Stimulated activated CD8-positive, alpha-beta memory T cell treated with anti-CD3 and anti-CD28 coated beads, Interleukin-7, amount 100 ng/mL, for 48 hours (primary cell): ENCODE measurements at places on chromosomes 2 and 18.
A peak's percentile ranks its signal among the peaks of the same experiment; 100 is the strongest.

DNA sequence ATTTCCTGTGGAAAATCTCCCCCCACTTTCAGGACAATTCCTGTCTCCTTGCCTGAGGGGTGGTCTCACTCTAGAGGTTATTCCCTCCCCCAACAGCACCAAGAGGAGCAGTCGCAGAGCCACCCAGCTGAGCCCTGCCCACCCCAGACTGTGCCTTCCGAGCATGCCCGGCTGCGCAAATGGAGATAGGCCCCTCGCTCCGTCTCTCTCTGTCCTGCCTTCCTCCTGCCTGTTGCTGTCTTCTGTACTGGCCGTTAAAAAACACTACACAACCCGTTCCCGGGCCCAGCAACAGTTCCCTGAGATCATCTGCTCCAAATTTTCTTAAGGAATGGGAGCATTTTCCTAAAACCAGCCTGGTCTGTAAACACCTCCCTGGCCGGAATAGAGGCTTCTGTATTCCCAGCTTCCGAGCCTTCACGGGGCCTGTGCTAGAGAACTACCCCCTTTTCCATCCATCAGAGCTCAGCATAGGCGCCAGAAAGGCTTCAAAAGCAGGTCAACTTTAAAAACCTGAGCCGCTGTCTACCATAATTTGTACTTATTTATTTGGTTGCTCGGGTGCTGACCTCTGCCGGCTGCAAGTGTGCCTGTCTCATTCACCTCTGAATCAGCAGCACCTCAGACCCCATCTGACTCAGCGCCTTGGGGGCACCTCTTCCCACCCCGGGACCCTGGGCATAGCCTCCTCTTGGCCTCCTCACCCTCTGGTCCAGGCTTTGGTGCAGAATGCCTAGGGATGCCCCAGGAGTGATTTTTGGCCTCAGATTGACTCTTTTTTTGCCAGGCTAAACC, 159.4 kb downstream of the PXDN start:
- DNase-seq = no peak

DNA sequence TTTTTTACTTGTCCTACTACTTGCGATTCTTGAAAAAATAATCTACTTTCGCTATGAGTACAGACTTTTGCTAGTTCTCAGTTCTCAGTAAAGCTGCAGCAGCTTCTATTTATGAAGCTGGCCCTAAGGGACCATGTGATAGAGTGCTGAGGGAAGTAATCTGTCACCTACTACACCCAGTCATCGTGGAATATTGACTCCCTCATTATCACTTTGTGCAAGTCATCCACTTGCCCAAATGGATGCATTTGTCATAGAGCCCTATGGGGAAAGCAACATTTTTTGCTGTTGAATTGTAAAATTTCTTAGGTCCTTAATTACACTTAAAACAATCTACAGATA, 1919.8 kb downstream of the SUCLG1 start:
- DNase-seq = no peak

- DNase-seq = no peak
Measured at GRCh38 chr18:74766251-74766650, 168.6 kb downstream of the ZNF407 start.

- DNase-seq = no peak
Measured at GRCh38 chr18:50320719-50321118, 33.2 kb upstream of the CXXC1 start.

GRCh38 chr2:75428646-75429443, 131.9 kb downstream of the EVA1A start:
- no peak for DNase-seq

- DNase-seq = no peak
Measured at GRCh38 chr2:158481116-158481515, 24.4 kb downstream of the PKP4 start.

GRCh38 chr2:135974036-135974435, 11.4 kb downstream of the DARS1 start:
- no peak for DNase-seq

DNA sequence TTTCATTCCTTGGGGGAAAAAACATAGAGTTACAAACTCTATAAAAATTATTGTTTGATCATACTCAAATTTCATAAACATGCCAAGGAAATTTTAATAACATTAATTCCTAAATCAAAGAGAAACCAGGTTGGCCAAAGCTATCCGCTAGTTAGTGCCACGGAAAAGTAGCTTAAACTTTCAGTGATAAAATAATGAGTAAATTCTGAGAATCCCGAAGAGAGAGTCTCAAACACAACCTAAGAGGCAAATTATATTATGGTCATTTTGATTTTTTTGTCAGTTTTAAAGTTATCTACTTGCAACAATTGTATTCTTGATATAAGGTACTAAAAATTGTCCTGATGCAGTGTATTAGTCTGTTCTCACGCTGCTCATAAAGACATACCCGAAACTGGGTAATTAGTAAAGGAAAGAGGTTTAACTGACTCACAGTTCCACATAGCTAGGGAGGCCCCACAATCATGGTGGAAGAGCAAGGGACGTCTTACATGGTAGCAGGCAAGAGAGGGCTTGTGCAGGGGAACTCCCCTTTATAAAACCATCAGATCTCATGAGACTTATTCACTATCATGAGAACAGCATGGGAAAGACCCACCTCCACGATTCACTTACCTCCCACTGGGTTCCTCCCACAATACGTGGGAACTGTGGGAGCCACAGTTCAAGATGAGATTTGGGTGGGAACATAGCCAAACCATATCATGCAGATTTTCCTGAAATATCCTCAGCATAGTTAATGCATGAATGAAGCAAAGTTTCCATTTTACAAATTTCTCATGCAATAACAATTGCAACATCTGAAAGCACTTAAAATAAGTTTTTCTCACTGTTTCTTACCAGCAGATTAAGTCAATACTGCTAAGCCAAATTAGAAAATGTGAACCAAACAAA, 205.9 kb upstream of the STK17B start:
- DNase-seq = peak; percentile 26

DNA sequence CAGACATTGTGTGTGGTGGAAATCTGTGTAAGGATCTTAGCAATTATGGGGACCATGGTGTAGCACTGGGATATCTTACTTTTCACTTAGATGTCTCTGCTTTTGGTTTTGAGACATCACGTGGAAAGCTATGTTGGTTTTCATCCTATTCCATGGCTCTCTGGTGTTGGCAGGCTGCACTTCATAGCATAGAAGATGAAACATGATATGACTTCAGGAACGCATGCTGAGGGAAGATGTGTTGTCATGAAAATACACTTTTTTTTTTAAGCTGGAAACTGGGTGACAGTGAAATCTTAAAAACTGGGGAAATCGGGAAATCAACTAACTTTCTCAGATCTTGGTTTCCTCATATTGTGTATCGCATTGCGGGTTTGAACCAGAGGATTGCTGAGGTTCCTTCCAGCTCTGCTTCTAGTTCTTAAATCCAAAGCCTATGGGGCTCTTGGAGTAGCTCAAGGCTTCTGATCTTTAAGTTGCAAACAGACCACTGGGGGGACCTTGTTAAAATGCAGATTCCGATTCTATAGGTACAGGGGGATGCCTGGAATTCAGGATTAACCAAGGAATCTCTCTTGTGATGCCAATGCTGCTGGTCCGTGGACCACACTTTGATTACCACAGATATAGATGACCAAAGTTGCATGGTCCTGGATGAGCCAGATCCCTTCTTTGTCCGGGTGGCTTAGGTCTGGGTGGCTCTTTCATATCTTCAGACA, 160.7 kb downstream of the SH3RF3 start:
- DNase-seq = no peak

- DNase-seq = no peak
Measured at GRCh38 chr2:99480390-99480789, 9.4 kb downstream of the REV1 start.

GRCh38 chr2:174614261-174614660, 16.7 kb upstream of the WIPF1 start:
- DNase-seq = no peak

- no peak for DNase-seq
Measured at GRCh38 chr2:162686336-162686735, 152.2 kb downstream of the KCNH7 start.

DNA sequence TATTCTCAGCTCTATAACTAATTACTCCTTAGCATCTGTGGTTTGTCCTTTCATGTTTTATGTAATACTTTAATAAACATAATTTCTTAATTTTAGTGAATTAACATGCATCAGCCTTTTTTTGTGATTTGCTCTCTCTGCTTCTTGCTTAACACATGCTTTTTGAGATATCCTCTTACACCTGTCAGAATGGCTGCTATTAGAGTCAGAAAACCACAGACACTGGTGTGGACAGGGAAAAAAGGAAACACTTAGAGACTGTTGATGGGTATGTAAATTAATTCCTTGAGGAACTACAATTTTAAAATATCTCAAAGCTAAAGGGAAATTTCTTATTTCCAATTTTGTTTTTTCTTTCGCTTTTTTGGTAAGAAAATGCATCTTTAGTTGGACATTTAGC, 549.0 kb downstream of the ZNF804A start:
- DNase-seq = no peak

- no peak for DNase-seq
Measured at GRCh38 chr2:134027980-134028379, 225.9 kb upstream of the MGAT5 start.

- DNase-seq = no peak
Measured at GRCh38 chr2:69644506-69644979, 1.0 kb upstream of the AAK1 start.

DNA sequence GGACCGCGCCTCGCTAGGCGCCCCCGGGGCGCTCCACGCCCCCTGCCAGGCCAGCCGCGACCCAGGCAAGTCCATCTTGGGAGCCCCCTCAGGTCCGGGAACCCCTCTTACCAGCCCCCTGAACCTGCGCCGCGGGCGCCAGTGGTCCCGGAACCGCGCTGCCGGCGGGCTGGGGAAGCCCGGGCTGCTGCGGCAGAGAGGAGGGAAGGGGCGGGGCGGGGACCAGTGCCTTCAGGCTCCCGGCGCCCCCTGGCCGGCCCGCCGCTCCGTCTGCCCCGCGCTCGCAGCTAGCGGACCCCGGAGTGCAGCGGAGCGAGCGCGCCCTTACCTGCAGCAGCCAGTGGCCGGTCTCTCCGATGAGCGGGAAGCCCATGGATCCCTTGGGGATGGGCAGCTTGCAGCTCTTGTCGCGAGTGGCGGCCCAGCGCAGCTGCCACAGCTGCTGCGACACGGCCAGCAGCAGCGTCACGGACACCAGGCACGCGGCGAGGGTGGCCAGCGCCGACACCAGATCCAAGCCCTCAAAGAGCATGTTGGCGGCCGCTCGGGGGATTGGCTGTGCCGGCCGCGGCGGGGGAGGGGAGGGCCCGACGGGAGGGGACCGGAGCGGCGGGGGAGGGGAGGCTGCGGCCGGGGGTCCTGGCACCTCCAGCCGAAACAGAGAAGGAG, at the start of gene CYP26B1:
Gene CYP26B1 (minus strand): TSS at position 560 of the 669 bp plus-strand sequence. CDS start 28 bp downstream, at position 532.
- no peak for DNase-seq

DNA sequence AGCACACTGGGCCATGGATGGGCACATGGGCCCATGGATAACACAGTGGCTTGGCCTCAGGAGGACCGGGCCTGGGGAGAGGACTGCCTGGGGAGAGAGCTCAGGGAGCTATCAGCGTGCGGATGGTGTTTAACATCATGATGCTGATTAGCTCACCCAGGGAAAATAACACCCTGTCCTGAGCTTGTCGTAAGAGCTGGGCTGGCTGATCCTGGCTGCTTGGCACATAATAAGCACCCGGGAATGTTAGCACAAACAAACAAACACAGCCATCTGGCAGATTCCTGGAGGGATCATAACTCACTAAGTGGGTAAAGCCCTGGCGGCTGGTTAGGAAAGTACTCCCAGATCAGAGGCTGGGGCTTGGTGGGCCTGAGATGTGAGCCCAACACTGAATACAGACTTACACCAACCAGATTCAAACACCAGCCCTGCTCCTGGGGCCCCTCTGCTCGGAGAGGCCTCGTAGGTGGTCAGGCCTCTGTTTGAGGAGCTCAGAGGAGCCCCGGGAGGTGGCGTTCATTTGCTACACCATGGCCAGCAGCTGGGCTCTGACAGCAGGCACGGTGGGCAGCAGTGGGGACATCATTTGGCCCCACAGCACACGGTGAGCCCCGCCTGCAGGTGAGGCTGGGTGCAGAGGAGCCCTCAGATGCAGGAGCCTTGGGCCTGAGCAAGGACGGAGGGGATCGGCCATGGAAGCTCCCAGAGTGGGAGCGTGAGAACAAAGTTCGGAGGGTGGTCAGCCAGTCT, 193.4 kb upstream of the HDAC4 start:
- no peak for DNase-seq

- DNase-seq = peak; percentile 53
Measured at GRCh38 chr2:233267516-233268245, 16.2 kb downstream of the ATG16L1 start.

GRCh38 chr2:40160751-40161218, 291.1 kb downstream of the SLC8A1 start:
- no peak for DNase-seq

- no peak for DNase-seq
Measured at GRCh38 chr18:77023102-77023782, 109.3 kb downstream of the MBP start.

- no peak for DNase-seq
Measured at GRCh38 chr18:10296491-10296890, 157.9 kb upstream of the APCDD1 start.

- DNase-seq = no peak
Measured at GRCh38 chr2:140359056-140359771, 1579.0 kb upstream of the NXPH2 start.

GRCh38 chr18:21241301-21242048, 557 bp upstream of the GREB1L start:
- no peak for DNase-seq

GRCh38 chr2:105886687-105887086, 142.0 kb downstream of the NCK2 start:
- no peak for DNase-seq

- no peak for DNase-seq
Measured at GRCh38 chr18:23194997-23195957, 60.0 kb downstream of the CABLES1 start.

- DNase-seq = no peak
Measured at GRCh38 chr2:210337159-210337558, 22.2 kb upstream of the MYL1 start.

GRCh38 chr2:169983506-169983905, 156.3 kb downstream of the UBR3 start:
- no peak for DNase-seq

GRCh38 chr18:26941584-26941983, 76.1 kb upstream of the AQP4 start:
- DNase-seq = no peak

DNA sequence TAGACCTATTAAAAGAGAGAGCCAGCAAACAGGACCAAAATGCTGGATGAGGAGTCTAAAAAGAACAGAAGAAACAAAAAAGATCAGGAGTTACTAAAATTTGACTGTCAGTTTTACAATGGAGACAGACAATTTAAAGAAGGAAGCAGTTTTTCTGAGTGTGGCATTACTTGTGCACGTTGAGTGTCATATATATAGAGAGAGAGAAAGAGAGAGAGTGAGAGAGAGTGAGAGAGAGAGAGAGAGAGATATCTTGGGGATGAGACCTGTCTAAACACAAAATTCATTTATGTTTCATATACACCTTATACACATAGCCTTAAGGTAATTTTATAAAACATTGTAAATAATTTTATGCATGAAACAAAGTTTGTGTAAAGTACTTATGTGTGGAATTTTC, 2.1 kb upstream of the GALNT3 start:
- no peak for DNase-seq

GRCh38 chr2:128361376-128362131, 42.9 kb upstream of the HS6ST1 start:
- no peak for DNase-seq
